Fibroblast of skin of right quadriceps (primary cell): ENCODE measurements at places on chromosomes 5 and 9.

DNA sequence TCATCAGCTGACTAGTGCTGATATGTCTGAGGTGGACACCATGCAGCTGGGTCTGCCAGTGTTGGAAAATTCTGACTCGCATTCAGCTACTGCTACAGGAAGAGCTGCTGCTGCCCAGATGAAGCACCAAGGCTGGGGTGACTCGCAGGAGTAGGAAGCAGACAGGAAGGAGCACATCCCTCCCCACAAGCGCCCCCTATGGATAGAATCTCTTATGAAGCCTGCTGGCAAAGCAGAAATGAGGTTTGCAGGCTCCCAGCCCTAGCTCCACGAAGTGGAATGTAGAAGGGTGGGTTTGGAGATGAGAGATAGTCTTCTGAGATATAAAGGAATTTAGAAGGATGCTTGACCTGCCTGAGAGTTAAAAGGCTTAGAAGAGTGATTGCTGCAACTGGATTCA is 443.0 kb downstream of the ACTL7B start:
- DNase-seq: peak; percentile 8

- DNase-seq: no peak
Observed at GRCh38 chr5:14756478-14756877, 92.0 kb downstream of the OTULIN start.

DNA sequence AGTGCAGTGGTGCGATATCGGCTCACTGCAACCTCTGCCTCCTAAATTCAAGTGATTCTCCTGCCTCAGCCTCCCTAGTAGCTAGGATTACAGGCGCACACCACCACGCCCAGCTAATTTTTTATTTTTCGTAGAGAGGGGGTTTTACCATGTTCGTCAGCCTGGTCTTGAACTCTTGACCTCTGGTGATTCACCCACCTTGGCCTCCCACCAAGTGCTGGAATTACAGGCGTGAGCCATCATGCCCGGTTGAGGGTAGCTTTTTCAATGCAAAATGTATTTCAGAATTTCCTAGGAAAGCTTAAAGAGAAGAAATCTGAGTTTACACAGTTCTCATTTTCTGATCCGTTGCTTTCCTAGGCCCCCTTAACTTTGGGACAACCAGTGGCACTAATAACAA is 15.7 kb downstream of the BDP1 start:
- peak; percentile 35 for DNase-seq

DNA sequence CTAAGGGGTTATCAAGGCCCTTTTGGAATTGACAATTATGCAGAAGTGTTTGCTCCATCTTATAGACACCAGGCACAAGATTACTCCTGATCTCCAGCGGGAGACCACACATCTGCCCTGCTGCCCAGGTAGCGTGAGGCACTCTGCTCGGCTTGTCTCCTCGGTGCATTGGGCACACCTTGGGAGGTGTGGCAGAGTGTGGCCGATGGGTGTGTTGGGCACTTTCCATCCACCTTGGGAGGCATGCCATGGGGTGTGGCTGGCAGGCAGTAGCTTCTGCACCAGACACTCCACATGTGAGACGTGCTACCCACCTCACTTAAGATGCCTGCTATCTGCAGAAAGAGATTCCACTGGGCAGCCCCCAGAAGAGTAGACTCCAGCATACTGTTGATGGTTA is 54.1 kb downstream of the GADD45G start:
- DNase-seq: no peak

DNA sequence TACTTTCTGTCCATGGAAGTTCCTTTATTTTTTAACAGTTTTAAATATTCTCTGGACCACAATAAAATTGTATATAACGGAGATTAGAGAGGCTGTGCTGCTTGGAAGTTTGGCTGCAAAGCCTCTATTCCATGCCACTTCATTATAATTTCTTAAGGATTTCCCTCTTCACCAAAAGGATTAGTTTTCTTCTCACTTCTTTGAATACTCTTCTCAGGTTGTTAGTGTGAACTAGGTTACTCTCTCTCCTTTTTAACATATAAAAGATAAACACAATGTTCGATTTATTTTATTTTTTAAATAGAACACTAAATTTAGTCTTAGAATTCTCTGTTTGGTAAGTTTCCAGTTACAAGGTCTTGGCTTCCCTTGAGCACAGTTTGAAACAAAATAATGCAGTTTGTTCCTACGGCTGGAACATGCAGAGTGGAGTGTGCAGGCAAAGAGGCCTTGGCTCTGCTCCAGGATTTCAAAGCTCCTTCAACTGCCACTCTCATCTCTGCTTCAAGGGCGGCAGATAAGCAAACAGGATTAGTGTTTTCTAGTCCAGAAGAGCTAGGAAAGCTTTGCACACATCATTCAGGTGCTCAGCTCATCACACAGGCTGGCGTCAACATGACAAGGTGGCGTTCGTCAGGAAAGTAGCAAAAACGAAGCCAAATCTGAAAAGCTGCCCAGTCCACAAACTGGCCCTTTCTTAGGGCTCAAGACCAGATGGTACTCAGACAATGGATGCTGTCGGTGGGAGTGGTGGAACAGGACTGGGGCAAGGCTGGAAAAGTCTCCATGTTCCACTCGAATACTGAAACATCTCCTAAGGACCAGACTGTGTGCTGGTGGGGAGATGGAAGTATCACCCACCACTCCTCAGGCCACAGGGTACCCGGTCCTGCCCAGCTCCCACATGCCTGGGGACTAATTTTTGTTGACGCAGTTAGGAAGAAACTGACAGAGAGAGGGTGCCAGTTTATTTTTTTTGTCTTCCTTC is 286.6 kb downstream of the CRB2 start:
- no peak for DNase-seq

GRCh38 chr5:96743805-96744204 is 63.9 kb downstream of the ERAP1 start:
- DNase-seq: no peak

DNA sequence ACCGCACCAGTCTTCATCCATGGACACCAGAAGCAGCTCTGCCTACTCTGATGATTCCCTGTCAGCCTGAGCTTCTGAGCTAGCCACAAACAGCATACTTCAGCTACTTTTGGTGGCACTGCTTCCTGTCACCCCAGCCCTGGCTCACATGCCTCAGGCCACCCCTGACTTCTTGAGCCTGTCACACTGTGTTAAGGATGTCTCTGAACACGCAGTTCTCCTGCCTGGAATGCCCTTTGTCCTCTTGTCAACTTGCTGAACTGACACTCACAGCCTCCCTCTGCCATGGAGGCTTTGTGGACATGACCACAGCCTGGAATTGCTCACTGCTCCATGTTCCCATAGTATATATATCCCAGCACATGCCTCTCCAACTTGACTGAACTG is 7.2 kb downstream of the MACROH2A1 start:
- DNase-seq: no peak

DNA sequence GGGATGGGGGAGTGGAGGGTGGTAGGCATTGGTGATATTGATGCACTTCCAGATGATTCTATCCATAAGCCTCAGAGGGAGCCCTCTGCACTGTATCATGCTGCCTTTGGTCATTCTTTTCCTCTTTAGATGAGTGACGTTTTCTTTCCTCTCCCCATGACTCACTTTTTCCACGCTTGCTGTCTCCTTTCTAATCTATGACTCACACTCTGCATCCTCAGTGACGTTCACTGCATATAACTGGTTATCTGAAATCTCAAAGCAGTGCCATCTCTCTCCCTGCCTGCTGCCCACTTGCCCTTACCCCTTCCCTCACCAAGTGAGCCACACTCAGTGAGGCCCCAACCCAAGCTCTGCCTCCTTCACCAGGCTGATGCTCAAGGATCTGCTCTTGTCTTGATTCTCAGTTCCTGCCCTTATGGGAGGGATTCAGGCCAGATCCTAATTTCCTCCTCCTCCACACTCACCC is 31.6 kb downstream of the PTGS1 start:
- peak; percentile 95 for DNase-seq

DNA sequence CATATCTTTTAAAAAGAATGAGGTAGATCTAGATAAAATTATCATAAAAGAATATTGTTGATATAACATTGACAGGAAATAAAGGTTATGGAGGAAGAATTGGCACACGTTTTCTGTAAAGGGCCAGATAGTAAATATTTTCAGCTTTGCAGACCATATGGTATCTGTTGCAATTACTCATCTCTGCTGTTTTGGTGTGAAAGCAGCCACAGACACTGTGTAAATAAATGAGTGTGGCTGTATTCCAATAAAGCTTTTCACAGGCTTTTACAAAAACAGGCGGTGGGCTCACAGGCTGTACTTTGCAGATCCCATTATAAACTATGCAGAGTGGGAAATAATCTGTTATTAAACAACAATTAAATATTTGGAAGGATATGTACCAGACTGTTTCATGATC is 87.4 kb downstream of the SGCD start:
- DNase-seq: peak; percentile 62

GRCh38 chr5:34791761-34792244 is 47.2 kb upstream of the TTC23L start:
- peak; percentile 51 for DNase-seq

DNA sequence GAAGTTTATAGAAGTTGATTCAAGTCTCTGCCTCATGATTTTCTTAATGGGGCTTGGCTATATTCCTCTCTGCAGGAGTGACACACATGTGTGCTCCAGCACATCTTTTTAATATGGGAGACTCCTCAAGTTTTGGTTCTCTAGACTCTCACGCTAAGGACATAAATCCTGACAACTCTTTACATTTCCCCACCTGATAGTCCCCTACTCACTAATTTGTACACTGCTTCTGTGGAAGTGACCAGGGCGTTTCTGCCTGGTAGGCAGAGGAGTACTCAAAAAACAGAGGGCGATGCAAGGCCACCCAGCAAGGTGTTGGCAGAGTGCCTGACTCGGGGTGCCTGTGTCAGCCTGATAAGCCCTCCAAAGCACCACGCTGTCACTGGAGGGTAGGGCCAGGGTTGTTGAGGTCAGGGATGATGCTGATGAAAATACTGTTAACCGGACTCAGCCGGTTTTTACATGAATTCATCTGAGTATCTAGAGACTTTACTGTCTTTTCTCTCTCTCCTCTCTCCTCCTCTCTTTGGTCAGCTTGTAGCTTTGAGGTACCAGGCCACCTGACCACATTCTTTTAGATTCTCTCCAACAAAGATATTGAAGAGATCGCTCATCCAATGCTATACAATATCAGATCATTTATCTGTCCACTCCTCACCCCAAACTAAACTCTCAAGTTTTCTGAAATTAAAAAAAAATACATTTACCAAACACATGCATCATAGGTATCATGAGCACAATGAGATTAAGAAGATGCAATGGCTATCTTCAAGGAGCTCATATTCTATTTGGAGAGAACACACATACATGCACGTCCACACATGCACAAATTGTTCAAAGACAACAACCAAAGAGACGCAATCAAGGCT is 205.2 kb downstream of the PIK3R1 start:
- DNase-seq: no peak

GRCh38 chr9:91954841-91955471 is 4.9 kb upstream of the ROR2 start:
- DNase-seq: peak; percentile 93

DNA sequence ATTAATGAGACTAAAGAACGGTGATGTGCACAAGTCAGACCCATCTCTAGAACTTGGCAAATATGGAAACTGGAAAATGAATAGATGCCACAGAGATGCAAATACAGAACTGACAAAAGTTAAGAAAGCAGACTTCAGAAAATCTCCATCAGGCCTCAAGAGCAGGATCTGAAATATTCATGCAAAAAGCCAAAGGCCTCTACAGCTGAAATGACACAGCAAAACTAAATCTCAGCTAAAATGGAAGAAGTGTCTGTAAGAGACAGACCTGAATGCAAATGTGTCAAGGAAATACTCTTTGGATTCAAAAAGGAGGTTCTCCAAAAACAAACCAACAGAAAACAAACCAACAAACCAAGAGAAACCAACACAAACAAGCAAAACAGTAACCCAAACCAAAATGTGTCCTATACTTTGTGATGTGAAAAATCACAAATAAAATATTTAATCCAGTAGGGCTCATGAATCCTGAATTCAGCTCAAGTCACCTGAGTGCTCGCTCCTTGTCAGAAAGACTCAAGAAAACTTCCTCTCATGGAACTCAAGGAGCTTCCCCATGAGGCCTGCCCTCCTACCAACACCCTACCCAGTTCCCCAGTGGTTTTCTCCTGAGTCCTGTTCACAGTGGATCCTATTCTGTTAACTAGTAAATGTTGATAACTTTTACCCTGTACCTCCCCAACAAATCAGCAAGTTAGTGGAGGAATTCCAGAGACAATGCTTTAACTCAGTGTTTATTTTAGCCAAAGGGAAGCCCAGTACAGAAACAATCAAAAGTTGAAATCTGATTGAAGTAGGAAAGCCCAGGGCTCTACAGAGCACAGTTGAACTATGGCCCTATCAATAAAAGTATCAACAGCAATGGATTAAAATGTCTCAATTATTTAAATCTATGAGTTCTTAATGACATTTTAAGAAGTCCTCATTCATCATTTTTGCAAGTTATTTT is 14.6 kb downstream of the MRPS27 start:
- no peak for DNase-seq

GRCh38 chr9:116493183-116493860 is 193.8 kb upstream of the TRIM32 start:
- peak; percentile 64 for DNase-seq

DNA sequence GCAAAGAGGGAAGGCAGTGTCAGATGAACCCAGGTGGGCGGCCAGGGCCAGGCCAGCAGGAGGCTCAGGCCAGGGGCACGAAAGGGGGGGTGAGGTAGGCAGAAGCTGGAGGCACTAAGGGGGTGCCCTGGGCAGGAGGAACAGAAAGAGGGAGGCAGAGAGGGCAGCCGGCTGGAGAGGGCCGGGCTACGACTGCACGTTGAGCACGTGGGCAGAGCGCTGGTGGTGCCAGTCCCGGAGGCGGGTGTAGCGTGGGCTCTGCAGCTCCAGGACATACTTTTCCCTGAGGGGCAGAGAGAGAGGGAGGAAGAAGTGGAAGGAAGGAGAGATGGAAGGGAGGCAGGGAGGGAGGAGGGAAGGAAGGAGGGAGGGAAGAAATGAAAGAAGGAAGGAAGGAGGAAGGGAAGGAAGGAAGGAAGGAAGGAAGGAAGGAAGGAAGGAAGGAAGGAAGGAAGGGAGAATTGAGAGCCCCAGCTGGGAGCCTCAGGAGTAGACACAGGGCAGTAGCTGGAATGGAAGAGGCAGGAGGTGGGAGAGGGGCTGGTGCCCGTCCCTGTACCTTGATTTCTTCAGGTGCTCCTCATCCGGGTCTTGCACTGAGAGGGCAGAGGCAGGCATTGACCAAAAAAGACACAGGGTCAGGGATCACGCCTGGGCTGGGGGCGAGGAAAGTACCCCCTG is 7.0 kb downstream of the PDLIM7 start:
- DNase-seq: no peak

GRCh38 chr9:72150127-72150526 is 887 bp downstream of the GDA start:
- no peak for DNase-seq

DNA sequence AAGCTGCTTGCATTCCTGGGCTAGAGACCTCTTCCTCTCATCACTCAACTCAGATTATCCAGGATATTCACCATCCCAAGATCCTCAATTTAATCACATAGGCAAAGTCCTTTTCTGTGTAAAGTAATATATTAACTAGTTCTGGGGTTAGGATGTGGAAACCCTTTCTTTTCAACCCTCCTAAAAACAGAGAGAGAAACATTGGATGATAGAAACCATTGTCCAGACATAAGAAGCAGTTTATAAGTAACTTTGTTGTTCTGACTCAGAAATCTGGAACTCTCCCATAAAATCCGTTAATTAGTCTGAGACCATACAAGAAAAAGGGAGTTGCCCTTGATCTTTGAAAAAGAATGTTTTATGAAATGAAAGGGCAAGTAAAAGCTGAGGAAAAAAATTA is 817.1 kb upstream of the CDH9 start:
- DNase-seq: peak; percentile 3
